ENCODE measurements at places on chromosomes 2 and 18.

DNA sequence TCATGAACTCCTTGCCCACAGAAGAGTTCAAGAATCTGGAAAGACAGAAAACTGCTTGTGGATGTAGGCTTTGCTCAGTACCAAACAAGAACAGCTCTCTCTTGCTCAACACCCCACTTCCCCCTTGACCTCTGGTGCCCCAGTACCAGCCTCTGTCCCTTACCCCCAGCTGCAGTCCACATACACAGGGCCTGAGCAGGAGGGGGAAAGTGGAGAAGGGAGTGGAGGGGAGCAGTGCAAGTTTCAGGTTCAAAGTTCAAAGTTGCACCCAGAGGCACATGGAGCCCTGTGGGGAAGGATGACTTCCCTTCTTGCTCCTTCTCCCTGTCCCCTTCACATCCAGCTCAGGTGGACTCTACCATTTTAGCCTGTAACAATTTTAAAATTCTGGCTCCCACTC lies 61.1 kb upstream of the LPIN2 start:
- no peak overlapping the region for H3K27ac ChIP-seq
- no peak for DNase-seq
- no peak overlapping the region for H3K4me3 ChIP-seq
- H3K36me3 ChIP-seq: no peaks in the 10 kb centered on the region
- H3K4me1 ChIP-seq: peaks cover 11% of the 10 kb centered on the region

DNA sequence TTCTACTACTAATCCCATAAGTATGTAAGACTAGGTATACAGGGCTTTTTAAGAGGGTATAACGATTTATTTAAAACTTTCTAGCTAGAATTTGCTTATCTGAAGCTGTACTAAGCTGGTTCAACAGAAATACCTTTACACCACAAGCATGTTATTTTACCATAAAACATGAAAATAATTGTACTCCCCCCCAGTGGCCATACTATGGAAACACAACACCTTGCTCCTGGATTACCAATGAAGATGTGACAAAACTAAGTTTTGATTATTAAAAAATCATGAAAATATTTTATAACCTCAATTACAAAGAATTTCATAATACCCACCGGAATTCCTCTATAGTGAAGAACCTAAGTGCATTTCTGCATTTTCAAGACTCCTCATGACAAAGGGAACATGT lies 27.3 kb downstream of the LPIN2 start:
- peak overlapping the region; percentile 93 for H3K27ac ChIP-seq
- no peak overlapping the region for H3K4me3 ChIP-seq
- no peaks in the 10 kb centered on the region for H3K27me3 ChIP-seq
- H3K4me1 ChIP-seq: peaks cover 39% of the 10 kb centered on the region

- H3K36me3 ChIP-seq: no peaks in the 10 kb centered on the region
- H3K4me3 ChIP-seq: no peak overlapping the region
- DNase-seq: no peak
- peaks cover 2% of the 10 kb centered on the region for H3K4me1 ChIP-seq
- H3K27ac ChIP-seq: no peak overlapping the region
Observed at GRCh38 chr2:42835577-42836371, 43.4 kb upstream of the HAAO start.

- H3K4me1 ChIP-seq: no peaks in the 10 kb centered on the region
- DNase-seq: no peak
- no peaks in the 10 kb centered on the region for H3K36me3 ChIP-seq
- H3K27me3 ChIP-seq: no peaks in the 10 kb centered on the region
Observed at GRCh38 chr18:44197832-44198611, 482.7 kb upstream of the SETBP1 start.

GRCh38 chr2:224890372-224890771 lies 151.9 kb downstream of the DOCK10 start:
- peak overlapping the region; percentile 68 for H3K27ac ChIP-seq
- peaks cover 33% of the 10 kb centered on the region for H3K4me1 ChIP-seq
- peaks cover 19% of the 10 kb centered on the region for H3K36me3 ChIP-seq
- H3K27me3 ChIP-seq: no peaks in the 10 kb centered on the region
- no peak for DNase-seq

DNA sequence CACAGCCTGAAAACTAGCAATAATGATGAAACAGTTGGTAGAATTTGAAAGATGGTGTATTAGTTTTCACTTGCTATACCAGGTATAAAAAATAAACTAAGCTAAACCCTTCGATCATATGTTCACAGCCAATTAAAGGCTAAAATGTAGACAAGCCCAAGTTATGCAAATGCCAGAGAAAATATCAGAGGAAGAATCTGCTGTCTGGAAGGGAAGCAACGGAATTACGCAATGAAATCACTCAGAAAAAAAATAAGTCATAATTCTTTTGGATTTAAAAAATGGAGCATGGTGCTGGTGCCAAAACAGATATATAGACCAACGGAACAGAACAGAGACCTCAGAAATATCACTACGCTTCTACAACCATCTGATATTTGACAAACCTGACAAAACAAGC lies 108.3 kb downstream of the ARL4C start:
- no peaks in the 10 kb centered on the region for H3K27me3 ChIP-seq
- H3K27ac ChIP-seq: no peak overlapping the region
- H3K4me1 ChIP-seq: peaks cover 25% of the 10 kb centered on the region
- H3K4me3 ChIP-seq: no peak overlapping the region

DNA sequence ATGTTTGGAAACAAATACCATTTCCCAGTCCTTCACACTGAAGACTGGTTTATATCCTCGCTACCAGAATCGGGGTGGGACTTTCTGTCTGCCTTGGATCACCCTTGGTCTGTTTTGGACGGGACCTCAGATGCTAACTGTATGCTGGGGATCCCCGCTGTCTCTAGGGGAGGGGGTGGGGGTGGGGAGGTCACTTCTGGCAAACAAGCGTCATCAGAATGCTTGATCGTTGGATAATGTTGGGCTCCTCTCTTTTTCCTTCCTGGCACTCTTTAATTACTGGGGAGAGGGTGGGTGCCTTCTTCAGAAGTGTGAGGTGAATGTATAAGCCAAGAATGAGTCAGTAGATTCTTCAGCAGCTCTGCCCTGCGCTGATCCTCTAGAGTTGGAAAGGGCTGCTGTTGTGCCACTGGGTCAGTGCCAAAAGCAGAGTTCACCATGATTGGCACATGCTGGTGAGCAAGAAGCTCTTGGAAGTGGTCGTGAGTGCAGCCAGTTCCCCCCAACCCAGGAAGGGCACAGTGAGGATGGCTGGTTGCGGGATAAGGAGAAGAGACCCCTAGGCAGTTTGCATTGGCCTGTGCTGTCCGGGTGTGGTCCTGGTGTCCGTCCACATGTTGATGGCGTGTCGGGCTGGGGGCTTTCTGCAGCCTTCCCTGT lies 32.2 kb downstream of the DGKD start:
- H3K4me3 ChIP-seq: no peak overlapping the region
- no peak for DNase-seq
- peaks cover 5% of the 10 kb centered on the region for H3K36me3 ChIP-seq
- no peaks in the 10 kb centered on the region for H3K27me3 ChIP-seq

GRCh38 chr2:178513876-178514275 lies 33.6 kb downstream of the PLEKHA3 start:
- H3K4me3 ChIP-seq: no peak overlapping the region
- H3K4me1 ChIP-seq: peaks cover 12% of the 10 kb centered on the region
- no peak for DNase-seq

DNA sequence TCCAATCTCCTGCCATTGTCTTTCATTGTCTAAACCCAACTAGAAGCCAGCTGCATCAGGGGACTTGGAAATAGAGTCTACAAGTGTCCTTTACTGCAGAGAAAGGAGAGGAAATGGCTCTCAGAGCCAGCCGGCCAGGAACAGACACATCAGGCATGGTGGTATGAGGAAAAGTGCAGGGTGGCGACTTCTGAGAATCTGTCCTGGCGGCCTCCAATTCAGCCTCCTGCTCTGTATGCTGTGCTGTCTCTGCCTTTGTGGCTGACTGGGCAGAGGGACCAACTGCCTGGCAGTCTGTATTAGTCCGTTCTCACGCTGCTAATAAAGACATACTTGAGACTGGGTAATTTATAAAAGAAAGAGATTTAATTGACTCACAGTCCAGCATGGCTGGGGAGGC lies 36.8 kb upstream of the AQP4 start:
- H3K27me3 ChIP-seq: no peaks in the 10 kb centered on the region
- no peak overlapping the region for H3K27ac ChIP-seq
- no peak for DNase-seq
- no peaks in the 10 kb centered on the region for H3K4me1 ChIP-seq

DNA sequence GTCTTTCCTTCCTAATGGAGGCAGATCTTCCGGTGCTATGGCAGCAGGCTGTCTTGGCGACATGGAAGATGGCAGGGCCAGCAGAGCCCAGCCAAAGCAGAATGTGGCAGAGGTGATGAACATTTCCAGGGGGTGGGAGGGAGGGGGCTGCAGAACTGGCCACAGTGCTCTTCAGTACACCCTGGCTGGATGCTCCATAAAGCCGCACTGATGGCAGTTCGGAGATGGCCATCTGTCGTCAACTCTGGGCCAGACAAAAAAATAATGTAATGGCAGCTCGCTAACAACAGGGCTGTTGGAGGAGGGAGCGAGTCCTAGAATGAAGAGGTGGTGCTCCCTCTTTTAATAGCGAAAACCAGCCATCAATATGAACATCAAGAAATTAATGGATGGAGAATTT lies 271.0 kb downstream of the ZNF521 start:
- no peaks in the 10 kb centered on the region for H3K4me1 ChIP-seq
- no peaks in the 10 kb centered on the region for H3K27me3 ChIP-seq
- H3K27ac ChIP-seq: no peak overlapping the region

- H3K27me3 ChIP-seq: no peaks in the 10 kb centered on the region
- H3K4me3 ChIP-seq: no peak overlapping the region
Observed at GRCh38 chr2:236579746-236580315, 10.2 kb downstream of the ACKR3 start.

Measured in T-helper 17 cell (primary cell).